ENCODE measurements at places on chromosomes 12 and 14.

- no peak for DNase-seq
These were observed 69.2 kb downstream of the SLC25A47 start for GRCh38 chr14:100392356-100392755.

DNA sequence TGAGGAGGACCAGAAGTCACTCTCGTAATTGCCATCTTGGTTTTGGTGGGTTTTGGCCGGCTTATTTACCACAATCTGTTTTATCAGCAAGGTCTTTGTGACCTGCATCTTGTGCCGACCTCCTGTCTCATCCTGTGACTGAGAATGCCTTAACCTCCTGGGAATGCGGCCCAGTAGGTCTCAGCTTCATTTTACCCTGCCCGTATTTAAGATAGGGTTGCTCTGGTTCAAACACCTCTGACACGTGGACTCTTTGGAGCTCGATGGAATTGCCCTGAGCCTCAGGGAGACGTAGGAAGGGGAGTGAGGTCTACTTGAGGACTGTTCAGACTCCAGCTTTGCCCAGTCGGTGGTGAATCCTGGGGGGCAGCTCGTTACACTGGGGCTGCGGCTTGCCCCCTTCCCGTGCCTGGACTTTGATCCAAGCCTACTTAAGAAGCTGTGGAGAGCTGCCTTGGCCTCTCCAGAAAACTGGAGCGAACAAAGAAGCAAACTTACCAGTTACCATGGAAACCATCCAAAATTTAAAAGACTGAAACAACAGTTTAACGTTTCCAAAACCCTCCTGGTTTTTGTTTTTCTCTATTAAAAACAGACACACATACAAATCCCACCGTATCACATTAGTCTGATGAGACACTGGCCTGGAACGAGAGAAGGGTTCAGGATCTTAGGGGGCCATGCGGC is 28.0 kb downstream of the CALM1 start:
- no peak for DNase-seq

- no peak for DNase-seq
These were observed 310.2 kb downstream of the APAF1 start for GRCh38 chr12:98955284-98955683.

DNA sequence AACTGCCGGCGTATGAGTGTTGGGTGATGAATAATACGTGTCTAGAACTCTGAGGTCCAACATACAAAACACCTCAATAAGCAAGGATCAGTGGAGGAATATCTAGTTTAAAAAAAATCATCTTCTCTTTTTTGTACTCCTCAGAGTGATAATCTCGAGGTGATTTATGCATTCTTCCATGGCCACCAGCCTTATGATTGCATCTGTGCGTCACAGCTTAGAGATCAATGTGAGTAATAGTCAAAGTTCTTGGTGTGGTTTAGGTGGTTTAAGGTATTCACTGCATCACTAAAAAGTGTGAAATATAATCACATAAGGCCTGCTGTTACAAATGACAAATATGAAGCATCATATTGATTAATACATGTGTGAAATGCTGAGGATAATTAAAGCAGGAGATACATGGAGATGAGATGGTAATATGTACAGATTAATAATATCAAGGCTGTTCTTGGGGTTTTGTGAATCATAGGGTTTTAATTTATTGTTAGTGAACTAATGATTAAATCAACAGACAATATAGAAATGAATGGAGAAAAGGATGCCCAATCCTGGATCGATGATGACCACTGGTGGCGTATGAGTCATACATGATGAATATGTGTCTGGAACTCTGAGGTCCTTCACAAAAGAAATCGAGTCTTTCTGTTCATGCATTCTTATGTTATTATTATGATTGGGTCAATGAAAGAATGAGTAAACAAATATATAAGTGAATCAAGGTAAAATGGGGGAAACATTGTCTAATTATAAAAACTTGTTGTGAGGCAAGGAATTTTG is 68.8 kb upstream of the RTL1 start:
- DNase-seq, result no peak

GRCh38 chr12:111406474-111407376 is 1.0 kb downstream of the SH2B3 start:
- no peak for DNase-seq

- no peak for DNase-seq
These were observed 35.3 kb upstream of the TTC7B start for GRCh38 chr14:90851327-90852036.

- no peak for DNase-seq
These were observed 329.8 kb downstream of the ALG10 start for GRCh38 chr12:34352098-34352497.

Measured in T-helper 17 cell (primary cell).